ENCODE measurements at places on chromosomes 3 and 15.

GRCh38 chr3:147119989-147120388 lies 286.4 kb downstream of the ZIC4 start:
- DNase-seq, result no peak

DNA sequence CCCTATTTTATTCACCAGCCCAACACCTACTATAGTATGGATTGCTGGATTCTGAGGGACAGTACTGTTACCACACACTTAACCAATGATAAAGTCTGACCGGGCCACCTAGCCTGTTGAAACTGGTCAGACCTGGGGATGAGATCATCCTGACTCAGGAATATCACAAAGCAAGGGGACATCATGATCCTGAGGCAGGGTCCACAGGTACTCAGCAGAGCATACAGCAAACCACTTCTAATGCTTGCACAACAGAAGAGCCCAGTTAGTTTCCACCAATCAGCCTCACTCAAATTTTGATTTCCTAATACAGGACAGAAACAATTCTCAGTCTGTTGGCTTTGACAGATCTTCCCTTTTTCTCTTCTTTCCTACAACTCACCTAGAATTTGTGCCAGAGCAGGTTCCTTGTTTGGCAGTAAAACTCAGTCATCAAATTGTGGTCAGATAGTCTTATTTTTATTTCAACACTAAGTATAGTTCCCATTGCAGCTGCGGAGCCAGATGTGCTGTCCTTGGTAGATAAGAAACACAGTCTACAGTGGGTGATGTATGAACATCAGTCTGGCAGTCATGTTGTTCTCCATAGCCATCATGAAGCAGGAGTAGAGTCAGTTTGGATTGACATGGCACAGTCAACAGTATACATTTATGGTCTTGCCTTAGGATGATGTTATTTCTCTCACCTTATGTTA lies 90.1 kb upstream of the PRR23C start:
- no peak for DNase-seq

DNA sequence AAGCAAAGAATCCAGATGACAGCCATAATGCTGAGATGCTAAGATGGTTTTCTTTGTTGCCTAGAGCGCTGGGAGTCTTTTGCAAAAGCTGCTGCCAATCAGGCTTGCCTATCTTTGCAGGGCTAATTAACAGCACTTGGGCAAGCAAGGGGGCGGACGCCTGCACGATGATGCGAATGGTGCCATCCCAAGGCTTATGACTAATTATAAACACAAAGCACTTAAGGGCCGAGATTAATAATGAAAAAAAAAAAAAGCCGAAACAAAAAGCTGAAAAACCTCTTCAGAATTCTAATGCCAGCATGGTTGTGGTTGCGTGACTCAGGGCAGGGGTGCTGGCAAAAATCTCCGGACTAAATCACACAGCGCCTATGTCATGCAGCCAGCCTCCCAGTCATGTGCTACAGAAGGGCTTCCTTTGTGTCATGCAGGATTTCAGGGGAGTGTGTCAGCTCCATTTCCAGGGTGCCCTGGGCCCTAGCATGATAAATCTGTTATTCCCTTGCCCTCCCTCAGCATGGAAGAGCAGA lies 185.0 kb upstream of the ANKRD28 start:
- no peak for DNase-seq

GRCh38 chr3:172040981-172041963 lies 1.9 kb downstream of the FNDC3B start:
- no peak for DNase-seq

DNA sequence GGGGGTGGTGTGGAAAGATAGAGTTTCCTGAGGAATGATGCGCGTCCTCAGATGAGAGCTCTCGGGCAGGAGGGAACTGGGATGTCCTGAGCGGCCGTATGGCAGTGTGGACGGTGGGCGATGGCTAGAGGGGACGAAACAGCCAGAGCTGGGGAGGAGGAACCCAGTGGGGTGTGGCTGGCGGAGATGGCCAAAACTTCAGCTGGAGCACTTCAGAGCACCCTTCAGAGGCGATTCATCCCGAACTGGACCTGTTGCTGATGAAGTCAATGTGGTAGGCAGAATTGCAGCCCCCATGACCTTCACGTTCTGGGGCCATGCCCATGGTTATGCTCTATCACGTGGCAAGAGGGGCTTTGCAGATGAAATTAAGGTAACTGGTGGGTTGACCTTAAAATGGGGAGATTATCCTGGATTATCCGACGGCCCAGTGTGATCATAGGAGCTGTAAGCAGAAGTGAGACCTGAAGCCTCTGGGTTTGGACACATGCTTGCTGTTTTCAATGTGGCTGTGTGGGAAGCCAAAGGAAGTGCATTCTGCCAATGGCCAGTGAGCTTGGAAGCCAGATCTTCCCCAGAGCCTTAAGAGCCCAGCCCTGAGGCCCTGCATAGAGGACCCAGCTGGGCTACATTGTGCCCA lies 52.3 kb downstream of the ATP1B3 start:
- DNase-seq, result no peak

- DNase-seq, result no peak
Observed at GRCh38 chr15:83192742-83193141, 14.9 kb downstream of the HDGFL3 start.

- DNase-seq, result no peak
Observed at GRCh38 chr3:21665444-21666100, 85.4 kb downstream of the ZNF385D start.

GRCh38 chr3:23685541-23686258 lies 120.1 kb upstream of the UBE2E1 start:
- DNase-seq, result no peak

GRCh38 chr3:144662729-144663128 lies 691.1 kb downstream of the DIPK2A start:
- no peak for DNase-seq

- no peak for DNase-seq
Observed at GRCh38 chr15:49644364-49644794, 23.5 kb downstream of the DTWD1 start.
